ENCODE measurements at places on chromosomes 13 and 19. TPM values are rescaled to one million over a fixed set of nuclear protein-coding genes. Genes with fewer than 3 reads are reported as not detected.

GRCh38 chr19:30274987-30275386 lies 97.2 kb upstream of the ZNF536 start:
- no peak for DNase-seq

DNA sequence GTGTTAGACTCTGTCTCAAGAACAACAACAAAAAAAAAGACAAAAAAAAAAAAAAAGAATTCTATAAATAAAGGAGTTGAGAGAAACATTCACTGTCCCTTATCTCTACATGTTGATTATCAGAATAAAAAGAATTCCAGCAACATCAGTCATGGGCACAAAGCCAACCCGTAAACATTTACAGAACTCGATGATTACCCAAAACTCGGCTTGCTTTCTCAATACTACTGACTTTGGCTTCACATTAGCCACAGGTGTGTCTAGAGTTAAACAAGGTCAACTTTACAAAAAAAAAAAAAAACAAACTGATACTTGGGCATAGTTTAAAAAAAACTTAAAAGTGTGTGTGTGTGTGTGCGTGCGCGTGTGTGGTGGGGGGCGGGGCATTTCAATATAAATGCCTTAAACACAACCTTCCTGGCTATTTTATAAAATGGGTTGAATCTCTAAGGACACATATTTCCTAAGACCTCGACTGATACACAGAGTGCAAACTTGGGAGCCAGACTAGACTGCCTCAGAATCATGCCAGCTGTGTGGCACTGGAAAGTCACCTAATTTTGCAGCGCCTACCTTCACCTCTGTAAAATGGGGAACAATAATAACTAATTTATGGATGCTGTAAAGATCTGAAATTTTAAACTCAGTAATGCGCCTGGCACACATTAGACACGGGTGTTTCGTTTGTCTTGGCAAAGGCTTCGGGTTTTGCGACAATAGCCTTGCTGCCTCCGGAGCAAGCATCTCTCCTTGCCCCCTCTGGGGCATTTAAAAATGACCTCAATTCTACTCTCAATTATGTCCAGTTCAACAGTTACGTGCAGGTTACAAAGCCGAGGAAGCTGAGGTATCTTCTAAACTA lies 922 bp downstream of the EBPL start:
- DNase-seq = peak; percentile 70

GRCh38 chr13:84867246-84867645 lies 932.0 kb downstream of the SLITRK6 start:
- DNase-seq = no peak

GRCh38 chr19:48458016-48458415 lies 2.6 kb downstream of the KCNJ14 start:
- no peak for DNase-seq

GRCh38 chr19:28619816-28620429 lies 593.0 kb downstream of the UQCRFS1 start:
- no peak for DNase-seq

Gene CNN1
- 570 TPM for total RNA-seq

Gene SAFB
- 46.1 TPM for total RNA-seq

Gene SCAF1
- total RNA-seq = 41.7 TPM

DNA sequence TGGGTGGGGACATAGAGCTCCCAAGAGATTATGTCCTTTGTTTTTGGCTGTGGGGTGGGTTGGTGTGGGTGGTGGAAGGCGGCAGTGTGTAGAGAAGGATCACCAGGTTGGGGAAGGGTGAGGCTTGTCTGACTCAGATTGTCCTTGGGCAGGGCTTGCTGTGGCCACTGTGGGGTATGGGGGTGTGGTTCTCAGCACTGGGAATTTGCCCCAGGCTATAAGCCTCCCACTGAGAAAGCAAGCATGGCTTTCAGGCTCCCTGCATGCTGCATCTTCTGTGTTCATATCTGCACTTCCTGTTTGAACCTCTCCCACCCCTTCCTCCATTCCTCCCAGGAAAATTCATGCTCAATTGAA lies 34.9 kb downstream of the DNAJC15 start:
- DNase-seq = peak; percentile 62

Gene PSG1
- total RNA-seq = not detected

Gene UBAC2
- total RNA-seq = 43.7 TPM

Gene CDC42EP5
- total RNA-seq = 29.7 TPM

GRCh38 chr19:33343859-33344572 lies 29.5 kb upstream of the CEBPG start:
- DNase-seq = peak; percentile 67

Gene SKA3
- 2.6 TPM for total RNA-seq

DNA sequence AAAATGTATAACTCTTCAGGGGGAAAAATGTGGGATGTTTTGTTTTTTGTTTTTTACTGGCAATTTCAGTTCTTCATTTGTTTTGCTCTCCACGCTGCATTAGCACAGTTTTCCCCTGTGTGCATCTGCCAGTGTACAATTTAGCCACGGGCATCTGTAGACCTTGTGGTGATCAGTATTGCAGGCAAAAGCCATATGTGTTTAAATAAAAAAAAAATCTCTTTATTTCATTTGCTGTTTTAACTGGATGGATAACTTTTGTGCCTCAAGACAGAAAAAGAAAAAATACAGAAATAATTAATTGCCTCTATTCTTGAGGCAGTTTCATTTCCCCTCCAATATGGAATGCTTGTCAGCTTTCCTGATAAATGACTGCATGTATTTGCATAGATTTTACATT lies 7.9 kb upstream of the MAB21L1 start:
- DNase-seq = no peak

Gene IFI30
- total RNA-seq = 37.9 TPM

Gene NANOS3
- total RNA-seq = not detected

- DNase-seq = peak; percentile 82
Observed at GRCh38 chr19:32570081-32570785, 10.8 kb upstream of the PDCD5 start.

- DNase-seq = no peak
Observed at GRCh38 chr13:43391036-43391435, 367.6 kb downstream of the DNAJC15 start.

DNA sequence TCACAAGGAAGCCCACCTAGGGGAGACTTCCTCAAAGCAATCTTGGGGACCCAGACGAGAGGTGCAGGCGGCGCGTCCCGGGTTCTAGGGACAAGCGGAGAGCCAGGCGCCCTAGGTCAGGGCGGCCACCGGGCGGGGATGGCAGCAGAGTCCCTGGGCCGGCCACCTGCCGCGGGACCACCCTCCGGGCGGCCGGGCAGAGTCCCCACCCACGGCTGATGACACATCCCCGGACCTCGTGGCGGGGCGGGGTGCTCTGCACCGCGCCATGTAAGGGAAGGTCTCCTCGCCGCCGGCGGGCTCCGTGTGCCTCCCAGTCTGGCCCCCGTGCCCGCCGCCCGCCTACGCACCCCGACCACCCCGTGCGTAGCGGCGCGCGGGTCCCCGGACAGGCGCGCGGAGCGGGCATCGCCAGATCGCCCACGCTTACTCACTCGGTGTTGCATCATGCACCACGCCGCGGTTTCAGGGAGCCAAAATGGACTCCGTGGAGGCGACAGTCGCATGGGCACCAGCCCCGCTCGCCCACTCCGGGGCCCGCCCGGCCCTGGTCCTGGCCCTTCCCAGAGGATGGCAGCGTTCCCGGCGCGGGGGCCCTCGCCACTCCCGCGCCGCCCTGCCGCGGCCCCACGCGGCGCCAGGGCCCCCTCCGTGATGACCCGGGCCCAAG lies 643 bp downstream of the SLC7A1 start:
- peak; percentile 82 for DNase-seq

DNA sequence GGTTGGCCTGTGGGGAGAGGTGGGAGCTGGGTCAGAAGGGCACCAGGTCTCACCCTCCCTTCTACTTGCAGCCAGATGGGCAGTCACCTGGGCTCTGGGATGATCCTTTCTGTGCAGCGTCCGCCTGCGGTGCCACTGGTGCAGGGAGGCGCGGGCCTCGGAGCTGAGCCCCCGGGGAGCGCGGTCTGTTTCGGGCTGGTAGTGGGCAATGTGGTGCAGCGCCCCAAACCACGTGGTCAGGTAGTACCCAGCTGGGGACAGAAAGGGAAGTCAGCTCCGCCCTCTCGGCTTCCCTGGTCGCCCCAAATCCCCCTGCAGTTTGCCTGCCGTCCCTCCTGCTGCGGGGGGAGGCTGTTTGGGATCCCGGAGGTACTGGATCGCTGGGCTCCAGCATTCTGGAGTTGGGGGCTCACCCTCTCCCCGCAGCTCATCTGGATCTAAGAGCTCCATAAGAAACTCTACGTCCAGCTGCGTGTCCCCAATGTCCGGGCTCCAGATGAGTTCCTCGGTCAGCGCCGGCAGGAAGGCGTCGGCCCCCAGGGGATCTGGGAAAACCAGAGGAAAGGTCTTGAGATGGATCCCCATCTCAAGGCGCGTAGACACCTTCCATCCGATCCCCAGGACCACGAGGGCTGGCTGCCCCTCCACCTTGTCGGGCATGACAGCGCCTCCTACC lies 8.8 kb downstream of the RINL start:
- DNase-seq = no peak

GRCh38 chr19:3132971-3133792 lies 2.7 kb upstream of the GNA15 start:
- DNase-seq = peak; percentile 78

DNA sequence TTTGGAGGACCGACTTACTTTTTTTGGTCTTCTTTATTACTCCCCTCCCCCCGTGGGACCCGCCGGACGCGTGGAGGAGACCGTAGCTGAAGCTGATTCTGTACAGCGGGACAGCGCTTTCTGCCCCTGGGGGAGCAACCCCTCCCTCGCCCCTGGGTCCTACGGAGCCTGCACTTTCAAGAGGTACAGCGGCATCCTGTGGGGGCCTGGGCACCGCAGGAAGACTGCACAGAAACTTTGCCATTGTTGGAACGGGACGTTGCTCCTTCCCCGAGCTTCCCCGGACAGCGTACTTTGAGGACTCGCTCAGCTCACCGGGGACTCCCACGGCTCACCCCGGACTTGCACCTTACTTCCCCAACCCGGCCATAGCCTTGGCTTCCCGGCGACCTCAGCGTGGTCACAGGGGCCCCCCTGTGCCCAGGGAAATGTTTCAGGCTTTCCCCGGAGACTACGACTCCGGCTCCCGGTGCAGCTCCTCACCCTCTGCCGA lies 409 bp downstream of the FOSB start:
- peak; percentile 35 for DNase-seq
